ENCODE measurements at places on chromosomes 5 and 9.

GRCh38 chr5:109164001-109164400, 245.8 kb downstream of the PJA2 start:
- DNase-seq: no peak

DNA sequence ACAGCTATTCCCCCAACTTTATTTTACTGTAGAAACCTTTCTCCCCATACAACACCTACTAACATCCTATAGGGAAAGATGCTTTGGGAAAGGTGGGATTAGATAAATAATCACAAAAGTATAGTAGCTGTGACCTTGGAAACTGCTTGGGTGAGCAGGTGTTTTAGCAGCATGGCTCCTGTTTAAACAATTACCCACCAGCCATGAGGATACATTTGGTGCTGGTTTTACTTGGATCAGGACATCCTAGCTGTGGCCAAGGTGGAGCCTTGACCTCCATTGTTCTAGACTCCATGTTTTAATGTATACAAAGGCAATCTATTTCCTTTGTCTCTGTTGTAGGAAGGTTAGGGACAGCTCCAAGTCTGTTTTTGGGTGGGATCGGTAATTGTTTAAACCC, 56.8 kb upstream of the ALDH1B1 start:
- DNase-seq: no peak

DNA sequence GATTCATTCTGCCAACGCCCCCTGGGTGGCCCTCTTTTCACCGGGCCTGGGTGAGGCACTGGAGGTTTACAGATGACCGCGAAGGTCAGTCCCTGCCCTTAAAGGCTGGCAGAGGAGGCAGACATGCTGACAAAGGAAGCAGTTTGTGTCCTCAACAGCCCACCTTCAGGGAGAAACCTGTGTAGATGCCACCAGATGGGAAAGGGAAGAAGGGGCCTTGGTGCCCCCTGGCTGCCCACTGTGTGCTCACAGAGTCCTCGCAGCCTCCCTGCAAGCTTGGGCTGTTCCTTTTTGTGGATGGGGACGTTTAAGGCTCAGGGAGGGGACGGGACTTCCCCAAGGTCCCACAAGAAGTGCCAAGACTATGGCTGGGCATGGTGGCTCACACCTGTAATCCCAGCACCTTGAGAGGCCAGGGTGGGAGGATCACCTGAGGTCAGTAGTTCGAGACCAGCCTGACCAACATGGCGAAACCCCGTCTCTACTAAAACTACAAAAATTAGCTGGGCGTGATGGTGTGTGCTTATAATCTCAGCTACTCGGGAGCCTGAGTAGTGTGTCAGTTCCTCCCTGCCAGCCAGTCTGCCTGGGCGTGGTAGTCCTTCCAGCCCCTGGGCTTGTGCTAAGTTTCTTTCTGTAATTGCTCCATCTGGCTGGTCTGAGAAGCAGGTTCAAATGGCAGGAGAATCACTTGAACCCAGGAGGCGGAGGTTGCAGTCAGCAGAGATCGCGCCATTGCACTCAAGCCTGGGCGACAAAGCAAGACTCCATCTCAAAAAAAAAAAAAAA, 36.2 kb downstream of the NEK6 start:
- DNase-seq: no peak

DNA sequence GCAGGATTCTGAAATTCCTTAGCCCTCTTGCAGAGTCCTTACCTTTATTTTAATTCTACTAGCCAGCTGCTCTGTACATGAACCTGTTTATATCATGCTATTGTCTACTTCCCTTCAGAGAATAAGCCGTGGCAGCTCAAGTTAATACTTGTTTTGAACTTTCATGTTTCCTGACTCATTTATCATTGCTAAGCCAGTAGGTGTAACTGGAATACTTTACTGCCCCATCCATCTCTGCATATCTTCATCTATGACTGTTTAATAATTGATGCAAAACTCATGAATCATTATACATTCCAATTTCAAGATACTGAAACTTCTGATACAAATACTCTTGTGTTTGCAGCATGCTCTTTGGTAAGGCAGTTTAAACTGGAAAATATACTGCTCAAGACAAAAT, 174.7 kb downstream of the PPP2R2B start:
- no peak for DNase-seq

DNA sequence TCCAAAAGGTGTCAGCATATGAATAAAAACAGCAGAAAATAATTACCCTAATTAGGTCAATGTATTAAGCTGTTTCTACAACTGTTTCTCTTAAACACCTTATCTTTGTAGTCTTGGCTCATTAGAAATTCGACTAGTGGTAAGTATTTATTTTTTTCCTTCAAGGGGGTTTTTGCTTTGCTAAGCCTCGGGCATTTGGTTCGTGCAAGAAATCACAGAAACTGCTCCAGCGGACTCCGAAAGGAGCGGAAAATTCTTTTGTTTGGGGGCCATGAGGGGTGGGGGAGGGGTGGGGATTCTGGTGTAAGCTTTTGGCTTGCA, 757 bp downstream of the ZBED3 start:
- DNase-seq: no peak

DNA sequence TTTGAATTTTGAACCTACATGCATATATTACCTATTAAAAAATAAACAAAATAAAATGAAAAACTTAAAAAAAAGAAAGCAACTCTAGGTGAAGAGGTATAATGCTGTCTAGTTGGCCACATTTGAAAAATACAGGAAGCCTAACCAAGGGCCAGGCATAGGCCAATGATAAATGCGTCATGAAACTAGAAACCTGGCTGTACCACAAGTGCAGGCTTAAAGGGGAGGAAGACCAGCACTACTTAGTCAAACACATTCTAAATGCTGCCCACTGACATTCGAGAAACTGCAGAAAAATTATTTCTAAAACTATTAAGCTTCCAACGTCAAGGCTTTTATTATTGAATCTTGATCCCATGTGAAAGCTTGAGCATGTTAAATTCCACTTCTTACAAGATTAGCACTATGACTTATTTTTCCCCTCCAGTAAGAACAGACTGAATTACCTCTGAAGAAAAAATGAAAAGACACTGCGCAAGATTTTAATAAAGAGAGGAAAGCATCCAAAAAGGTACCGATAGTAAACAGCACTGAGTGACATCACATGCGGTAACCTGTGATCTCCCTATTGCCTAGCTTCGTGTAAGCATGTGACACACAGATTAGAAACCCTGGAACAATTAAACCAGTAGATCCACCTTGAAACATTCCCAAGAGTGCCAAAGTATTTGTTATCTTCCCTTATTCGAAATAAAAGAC, 16.2 kb downstream of the CDC14B start:
- DNase-seq: no peak

DNA sequence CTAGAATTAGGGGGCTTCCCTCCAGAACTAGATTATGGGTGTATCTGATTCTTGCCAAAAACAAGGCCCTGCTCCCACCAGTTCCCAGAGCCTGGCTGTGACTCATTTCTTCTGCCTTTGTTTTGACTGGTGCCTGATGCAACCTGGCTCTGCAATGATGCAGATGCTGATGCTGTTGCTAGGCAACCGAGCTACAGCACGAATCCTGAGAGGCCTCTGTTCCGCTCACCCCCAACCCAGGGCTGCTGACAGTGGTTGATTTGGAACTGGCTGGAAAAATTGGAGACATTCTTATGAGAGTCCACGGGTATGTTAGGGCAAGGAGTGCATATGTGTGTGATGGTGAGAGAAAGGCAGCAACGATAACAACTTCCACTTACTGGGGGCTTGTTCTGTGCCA, 100.3 kb downstream of the NSG2 start:
- DNase-seq: no peak

GRCh38 chr5:67363180-67363709, 166.6 kb upstream of the CD180 start:
- DNase-seq: no peak

DNA sequence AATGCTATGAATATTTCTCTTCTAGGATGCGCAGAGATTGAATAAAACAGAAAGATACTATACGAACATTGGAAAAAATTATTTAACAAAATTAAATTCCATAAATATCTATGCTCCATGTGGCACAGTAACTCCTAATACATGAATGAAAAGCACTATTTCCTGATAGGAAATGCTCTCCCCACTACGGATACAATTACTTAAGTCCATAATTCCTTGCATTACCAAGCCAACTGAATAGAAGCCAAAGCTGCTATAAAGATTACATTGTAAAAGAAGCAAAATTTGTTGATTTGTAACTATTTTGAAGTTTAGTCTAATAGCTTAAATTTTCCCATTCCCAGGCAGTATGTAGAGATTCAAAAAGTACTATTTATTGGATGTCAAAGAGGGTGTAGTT, 61.8 kb upstream of the SNX2 start:
- DNase-seq: no peak

- DNase-seq: no peak
These were observed 286.3 kb upstream of the VLDLR start for GRCh38 chr9:2335260-2335659.

- DNase-seq: no peak
These were observed 281.9 kb upstream of the TUSC1 start for GRCh38 chr9:25960178-25960577.

- no peak for DNase-seq
These were observed 348.7 kb upstream of the GRIN3A start for GRCh38 chr9:102087141-102087540.

GRCh38 chr5:131845828-131846227, 49.0 kb upstream of the FNIP1 start:
- DNase-seq: no peak

GRCh38 chr5:158802941-158803341, 296.8 kb downstream of the EBF1 start:
- no peak for DNase-seq
